ENCODE measurements at places on chromosomes 6 and 20.

DNA sequence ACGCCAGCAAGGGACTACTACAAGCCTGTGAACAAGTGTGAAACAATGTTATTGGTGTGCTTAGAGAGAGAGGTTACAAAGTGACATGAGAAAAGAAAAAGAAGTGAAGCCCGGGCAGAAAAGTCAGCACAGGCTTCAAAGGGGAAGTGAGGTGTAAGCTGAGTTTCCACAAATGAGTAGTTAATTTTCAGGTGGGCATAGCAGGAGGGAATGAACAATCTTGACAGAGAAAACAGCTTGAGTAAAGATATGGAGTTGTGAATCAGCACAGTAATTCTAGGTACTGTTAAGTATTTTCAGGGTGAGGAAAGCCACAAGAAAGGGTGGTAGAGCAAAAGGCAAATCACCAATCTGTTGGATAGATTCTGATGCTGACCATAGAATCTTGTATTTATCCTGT is 4.3 kb downstream of the KCNQ5 start:
- no peak for DNase-seq

- peak; percentile 27 for DNase-seq
Observed at GRCh38 chr6:76681781-76682180, 609.3 kb upstream of the IMPG1 start.

GRCh38 chr20:41444821-41445220 is 78.2 kb upstream of the EMILIN3 start:
- no peak for DNase-seq

GRCh38 chr6:69954733-69955132 is 88.4 kb downstream of the COL19A1 start:
- DNase-seq, result no peak

DNA sequence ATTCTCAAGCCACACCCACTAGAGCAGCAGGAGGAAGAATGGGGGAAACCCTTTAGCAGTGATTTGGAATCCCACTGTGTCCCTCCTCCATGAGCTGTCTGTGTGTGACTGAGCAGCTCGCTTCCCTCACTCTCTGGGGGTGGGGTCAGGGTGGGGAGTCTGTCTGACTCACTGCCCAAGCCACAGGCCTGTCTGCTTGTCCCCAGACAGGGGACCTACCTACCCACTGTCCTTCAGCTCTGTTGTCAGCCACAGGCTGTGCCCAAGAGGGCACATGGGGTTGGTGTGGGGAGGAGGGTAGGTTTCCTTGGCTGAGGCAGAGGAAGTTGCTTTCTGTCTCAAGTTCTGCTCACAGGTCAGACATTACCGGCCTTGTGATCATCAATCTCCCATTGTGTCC is 127.0 kb downstream of the MAFB start:
- no peak for DNase-seq

DNA sequence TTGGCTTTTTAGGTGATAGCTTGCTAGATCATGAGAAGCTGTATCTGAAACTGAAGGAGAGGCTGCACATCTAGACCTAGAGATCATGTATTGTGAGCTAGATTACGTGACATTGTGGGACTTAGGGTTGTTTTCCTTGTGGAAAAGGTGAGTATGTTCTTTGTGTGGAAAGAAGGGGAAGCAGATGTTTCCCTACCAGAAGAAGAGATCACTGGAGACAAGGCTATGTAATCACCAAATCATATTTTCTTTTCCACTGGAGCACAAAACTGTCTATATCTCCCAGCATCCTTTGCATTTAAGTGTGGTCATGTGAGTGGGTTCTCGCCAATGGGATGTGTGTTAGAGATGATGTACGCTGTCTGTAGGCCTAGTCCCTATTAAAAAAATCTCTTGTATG is 7.0 kb upstream of the EPB41L2 start:
- no peak for DNase-seq

GRCh38 chr6:170127151-170127550 is 163.7 kb downstream of the DLL1 start:
- no peak for DNase-seq

DNA sequence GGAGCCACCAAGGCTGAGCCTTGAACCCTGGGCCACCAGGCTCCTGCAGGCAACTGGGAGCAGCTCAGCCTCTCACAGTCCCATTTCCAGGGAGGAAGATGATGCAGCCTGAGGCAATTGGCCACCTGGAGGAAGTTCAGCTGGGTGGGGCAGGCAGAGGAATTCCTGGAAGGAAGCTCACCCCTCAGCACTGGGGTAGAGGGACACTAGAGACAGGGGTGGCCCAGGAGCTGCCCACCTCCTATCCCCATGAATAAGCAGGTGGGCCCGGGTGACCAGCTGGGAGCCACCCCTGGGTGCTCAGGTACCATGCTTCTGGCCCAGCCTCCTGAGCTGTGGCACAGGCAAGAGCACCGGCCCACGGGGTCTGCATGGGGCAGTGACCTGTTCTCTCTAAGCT is 3.6 kb upstream of the HSPA12B start:
- no peak for DNase-seq

DNA sequence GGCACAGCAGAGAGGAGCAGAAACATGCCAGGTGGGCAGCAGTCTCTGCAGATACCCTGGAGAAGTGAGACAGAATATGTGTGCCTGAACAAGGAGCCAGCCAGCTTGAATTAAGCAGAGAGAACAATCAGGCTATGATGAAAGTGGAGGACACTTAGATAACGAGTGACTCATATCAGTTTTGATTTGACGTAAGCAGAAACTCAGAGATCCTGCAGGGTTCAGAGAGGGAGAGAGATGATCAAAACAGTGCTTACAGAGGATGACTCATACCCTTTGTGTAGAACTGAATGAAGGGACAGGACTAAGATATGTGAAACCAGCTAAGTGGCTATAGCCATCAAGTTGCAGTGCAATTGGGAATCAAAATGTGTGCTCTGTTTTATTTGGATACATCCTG is 300.7 kb downstream of the TENT5A start:
- DNase-seq, result peak; percentile 89

GRCh38 chr6:132614554-132614953 is 9.5 kb downstream of the TAAR2 start:
- DNase-seq, result no peak

DNA sequence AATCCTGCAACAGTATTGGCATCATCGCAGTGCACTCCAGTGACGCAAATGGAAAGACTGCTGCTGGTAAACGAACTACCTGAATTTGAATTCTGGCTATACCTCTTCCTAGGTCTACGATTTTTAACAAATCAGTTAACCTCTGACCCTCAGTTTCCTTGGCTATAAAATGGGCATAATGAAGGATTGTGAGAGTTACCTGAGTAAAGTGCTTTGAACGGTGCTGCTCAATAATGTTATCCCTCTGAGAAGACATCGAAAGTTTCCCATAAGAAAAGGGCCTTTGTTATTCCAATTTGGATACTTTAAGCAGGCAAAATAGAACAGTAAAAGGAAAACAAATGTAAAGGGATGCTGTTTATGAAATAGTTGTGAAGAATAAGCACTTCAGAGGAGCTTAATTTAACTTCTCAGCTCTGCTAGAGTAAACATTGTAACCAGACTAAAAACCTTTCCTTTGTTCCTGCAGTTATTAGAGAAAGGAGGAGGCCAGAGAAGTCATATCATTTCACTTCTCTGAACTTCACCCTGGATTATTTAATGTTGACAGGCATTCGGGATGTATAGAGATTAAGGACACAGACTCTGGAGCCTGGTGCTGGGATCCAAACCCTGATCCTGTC is 5.8 kb downstream of the SGK1 start:
- no peak for DNase-seq

- no peak for DNase-seq
Observed at GRCh38 chr6:20686142-20686541, 151.9 kb downstream of the CDKAL1 start.

DNA sequence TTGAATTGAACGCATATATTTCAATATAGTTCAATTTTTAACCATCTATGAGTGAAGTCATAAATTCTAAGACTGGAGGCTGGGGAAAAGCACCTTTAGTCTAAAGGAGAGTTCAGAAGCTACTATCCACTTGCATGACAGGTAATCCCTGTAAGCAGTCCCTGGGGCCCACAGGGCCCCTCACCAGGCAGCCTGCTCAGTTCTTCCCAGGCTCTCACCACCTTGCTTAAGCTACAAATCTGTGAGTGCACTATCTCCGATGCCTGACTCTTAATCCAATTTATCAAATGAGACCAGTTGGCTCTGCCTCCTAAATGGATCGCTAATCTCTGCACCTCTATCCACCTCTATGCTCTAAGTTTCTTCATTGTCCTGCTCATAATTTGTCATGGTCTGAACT is 413.8 kb downstream of the PTPRT start:
- no peak for DNase-seq

- peak; percentile 70 for DNase-seq
Observed at GRCh38 chr6:56911847-56912246, 43.1 kb upstream of the BEND6 start.

- no peak for DNase-seq
Observed at GRCh38 chr20:54560357-54560756, 85.0 kb downstream of the DOK5 start.

DNA sequence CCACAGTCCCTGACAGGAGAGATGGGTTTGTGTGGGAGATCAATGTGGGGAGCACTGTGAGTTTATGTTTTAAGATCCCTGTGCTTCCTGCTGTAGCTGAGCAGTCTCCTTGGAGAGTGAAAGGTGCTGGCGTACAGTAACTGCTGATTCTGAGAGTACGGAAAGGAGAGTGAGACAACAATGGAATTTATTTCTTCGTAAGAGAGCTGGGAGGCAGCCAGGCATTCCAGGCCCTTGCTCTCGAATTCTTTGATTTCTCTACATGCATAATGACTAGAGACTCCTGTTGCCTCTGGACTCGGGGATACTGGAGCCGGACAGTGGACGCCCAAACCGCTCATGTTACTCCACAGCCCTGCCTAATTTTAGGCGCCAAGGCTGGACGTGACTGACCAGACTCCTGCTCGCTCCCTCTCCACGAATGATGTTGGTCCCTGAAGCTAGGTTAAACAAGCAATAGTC is 131.0 kb upstream of the PHACTR1 start:
- DNase-seq, result no peak

- peak; percentile 84 for DNase-seq
Observed at GRCh38 chr6:121780325-121781321, 345.2 kb downstream of the GJA1 start.

- no peak for DNase-seq
Observed at GRCh38 chr20:47713163-47713562, 72.1 kb downstream of the SULF2 start.

- DNase-seq, result no peak
Observed at GRCh38 chr6:169979873-169980432, 228.5 kb downstream of the ERMARD start.

GRCh38 chr6:170108890-170109587 is 181.8 kb downstream of the DLL1 start:
- DNase-seq, result no peak
